ENCODE measurements at places on chromosomes 2 and 18.
A peak's percentile ranks its signal among the peaks of the same experiment; 100 is the strongest.

- peaks cover 71% of the 10 kb centered on the region for H3K4me1 ChIP-seq
- DNase-seq, result no peak
- peak overlapping the region; percentile 98 for H3K27ac ChIP-seq
- no peaks in the 10 kb centered on the region for H3K27me3 ChIP-seq
- peaks cover 40% of the 10 kb centered on the region for H3K36me3 ChIP-seq
Measured at GRCh38 chr2:207133458-207133819, 32.3 kb downstream of the KLF7 start.

DNA sequence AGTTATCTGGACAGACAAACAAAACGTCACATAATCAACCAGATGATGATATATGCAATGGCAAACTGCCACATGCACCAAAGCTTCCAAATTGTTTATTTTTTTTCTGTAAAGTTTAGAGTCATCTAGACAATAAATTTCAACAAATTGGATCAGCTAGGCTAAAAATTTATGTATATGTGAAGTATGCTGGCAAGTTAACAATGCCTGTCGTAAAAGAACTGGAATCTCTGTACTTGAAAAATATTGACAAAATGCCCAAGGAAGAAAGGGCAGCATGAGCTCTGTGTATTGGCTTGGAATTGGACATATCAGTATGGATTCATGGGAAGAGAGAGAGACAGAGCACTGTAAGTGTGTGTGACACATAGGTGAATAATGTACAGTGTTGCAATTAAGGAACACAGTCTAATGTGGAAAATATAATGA lies 309.8 kb downstream of the ERBB4 start:
- H3K36me3 ChIP-seq, result no peaks in the 10 kb centered on the region
- H3K4me3 ChIP-seq, result no peak overlapping the region
- H3K4me1 ChIP-seq, result no peaks in the 10 kb centered on the region
- no peaks in the 10 kb centered on the region for H3K27me3 ChIP-seq

DNA sequence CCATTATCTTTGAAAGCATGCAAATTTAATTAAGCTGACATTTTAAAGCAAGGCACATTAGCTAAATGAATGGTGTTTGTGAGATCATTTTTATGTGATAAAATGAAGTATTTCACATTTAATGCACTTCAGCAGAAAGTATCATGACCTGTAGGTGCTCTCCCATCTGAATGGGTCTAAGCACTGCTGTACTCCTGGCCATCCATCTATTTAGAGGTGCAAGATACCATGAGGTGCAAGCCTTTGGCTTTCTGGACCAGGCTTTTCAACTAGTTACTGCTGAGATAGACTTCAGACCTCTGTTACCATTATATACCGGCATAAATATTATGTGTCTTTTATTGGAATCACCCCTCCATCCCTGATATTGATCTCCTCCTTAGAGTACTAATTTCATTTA lies 15.6 kb upstream of the LIPG start:
- DNase-seq, result no peak
- H3K4me3 ChIP-seq, result no peak overlapping the region
- no peaks in the 10 kb centered on the region for H3K36me3 ChIP-seq
- peaks cover 18% of the 10 kb centered on the region for H3K4me1 ChIP-seq
- peaks cover 3% of the 10 kb centered on the region for H3K27me3 ChIP-seq
- H3K27ac ChIP-seq, result no peak overlapping the region

- H3K36me3 ChIP-seq, result peaks cover 10% of the 10 kb centered on the region
- no peak for DNase-seq
- H3K4me1 ChIP-seq, result peaks cover 20% of the 10 kb centered on the region
- H3K4me3 ChIP-seq, result no peak overlapping the region
Measured at GRCh38 chr2:3139906-3140305, 237.7 kb downstream of the EIPR1 start.

All from nephron progenitor cell (in vitro differentiated cells).